ENCODE measurements at places on chromosomes 1 and 21. TPM values are rescaled to one million over a fixed set of nuclear protein-coding genes. Genes with fewer than 3 reads are reported as not detected.

NUP210L gene
- not detected for total RNA-seq

OPRD1 gene
- total RNA-seq = 0.05 TPM

TMEM200B gene
- total RNA-seq = 0.13 TPM

HES3 gene
- total RNA-seq = not detected

LAD1 gene
- total RNA-seq = 0.56 TPM

SNX7 gene
- total RNA-seq = 24.9 TPM

NCAM2 gene
- total RNA-seq = not detected

PTCH2 gene
- 0.29 TPM for total RNA-seq

IGSF21 gene
- total RNA-seq = not detected

MPL gene
- 0.14 TPM for total RNA-seq

FABP3 gene
- not detected for total RNA-seq

WLS gene
- 18.8 TPM for total RNA-seq

TEKT2 gene
- total RNA-seq = not detected

ASPM gene
- total RNA-seq = 23.9 TPM

CLIC6 gene
- total RNA-seq = 0.07 TPM

DDX20 gene
- total RNA-seq = 8.0 TPM

FCRL5 gene
- not detected for total RNA-seq

TSACC gene
- total RNA-seq = 1.8 TPM

SPATA17 gene
- total RNA-seq = 2.8 TPM

DCDC2B gene
- total RNA-seq = not detected

GPR161 gene
- total RNA-seq = 16.9 TPM

HSD11B1 gene
- total RNA-seq = not detected

CATSPER4 gene
- not detected for total RNA-seq

EXTL1 gene
- total RNA-seq = 0.04 TPM

RIPK4 gene
- 16.3 TPM for total RNA-seq

HPCAL4 gene
- total RNA-seq = 0.24 TPM

COL6A2 gene
- total RNA-seq = 14.9 TPM

MMEL1 gene
- 0.18 TPM for total RNA-seq

DPT gene
- not detected for total RNA-seq

MAP1LC3C gene
- total RNA-seq = not detected

C1orf185 gene
- not detected for total RNA-seq

ITSN1 gene
- total RNA-seq = 17.8 TPM

CDA gene
- total RNA-seq = 35.7 TPM

ADORA1 gene
- total RNA-seq = 1.3 TPM
